Activated CD4-positive, alpha-beta T cell treated with anti-CD3 and anti-CD28 coated beads for 4 hours (primary cell): ENCODE measurements at places on chromosomes 3 and 15.

DNA sequence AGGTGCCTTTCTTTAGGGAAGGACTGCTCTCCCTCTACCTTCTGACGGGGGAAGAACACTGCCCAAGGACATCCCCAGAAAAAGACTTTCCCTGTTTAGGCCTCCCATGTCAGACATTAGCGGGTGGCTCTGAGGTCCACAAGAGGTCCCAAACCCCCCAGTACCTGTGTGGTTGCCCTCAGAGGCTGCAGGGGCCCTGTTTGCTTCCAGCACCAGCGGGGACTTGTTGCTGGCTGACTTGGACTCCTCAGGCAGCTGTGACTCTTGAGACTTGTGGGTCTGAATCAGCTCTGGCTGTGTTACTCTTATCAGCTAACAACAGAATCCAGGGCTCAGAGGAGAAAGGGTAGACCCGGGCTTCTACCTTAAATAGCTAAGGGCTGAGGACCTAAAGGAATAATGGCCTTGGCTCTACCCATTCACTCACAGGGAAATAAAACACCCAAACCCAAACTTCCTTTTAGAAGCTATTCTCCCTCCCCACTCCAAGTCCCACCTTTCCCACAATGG lies 39.2 kb downstream of the SEMA3G start:
- no peak for DNase-seq

- DNase-seq = no peak
Measured at GRCh38 chr3:131140891-131141290, 114.2 kb downstream of the NEK11 start.

DNA sequence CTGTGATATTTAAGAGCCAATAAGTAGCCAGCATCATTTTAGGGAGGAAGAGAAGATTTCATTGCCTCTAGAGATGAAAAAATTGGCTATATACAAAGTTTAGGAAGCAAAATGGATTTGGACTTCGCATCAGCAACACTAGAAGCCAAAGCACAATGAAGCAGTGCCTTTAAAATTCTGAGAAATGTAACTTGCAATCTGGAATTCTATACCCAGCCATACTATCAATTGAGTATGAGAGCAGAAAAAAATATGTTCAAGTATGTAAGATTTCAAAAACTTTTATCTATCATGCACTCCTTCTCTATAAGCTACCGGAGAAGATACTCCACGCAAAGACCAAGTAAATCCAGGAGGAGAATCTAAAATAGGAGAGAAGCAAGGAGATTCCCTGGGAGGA lies 47.4 kb upstream of the ATP13A3 start:
- no peak for DNase-seq

DNA sequence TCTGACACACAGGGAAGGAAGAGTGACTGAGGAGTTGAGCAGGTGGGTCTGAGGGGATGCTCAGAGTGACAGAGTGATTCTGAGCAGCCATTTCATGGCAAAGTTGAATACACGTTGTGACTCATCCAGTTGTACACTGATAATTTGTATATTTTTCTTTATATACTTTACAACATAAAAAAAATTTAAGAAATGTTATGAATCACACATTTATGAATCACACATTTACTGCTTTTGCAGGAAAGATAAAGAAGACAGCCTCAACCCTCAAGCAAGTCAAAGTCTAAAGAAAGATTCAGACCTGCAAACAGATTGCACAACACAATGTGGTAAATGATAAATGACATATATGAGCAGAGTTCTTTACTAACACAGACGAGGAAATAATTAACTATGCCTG lies 21.0 kb upstream of the CHMP2B start:
- DNase-seq = no peak

DNA sequence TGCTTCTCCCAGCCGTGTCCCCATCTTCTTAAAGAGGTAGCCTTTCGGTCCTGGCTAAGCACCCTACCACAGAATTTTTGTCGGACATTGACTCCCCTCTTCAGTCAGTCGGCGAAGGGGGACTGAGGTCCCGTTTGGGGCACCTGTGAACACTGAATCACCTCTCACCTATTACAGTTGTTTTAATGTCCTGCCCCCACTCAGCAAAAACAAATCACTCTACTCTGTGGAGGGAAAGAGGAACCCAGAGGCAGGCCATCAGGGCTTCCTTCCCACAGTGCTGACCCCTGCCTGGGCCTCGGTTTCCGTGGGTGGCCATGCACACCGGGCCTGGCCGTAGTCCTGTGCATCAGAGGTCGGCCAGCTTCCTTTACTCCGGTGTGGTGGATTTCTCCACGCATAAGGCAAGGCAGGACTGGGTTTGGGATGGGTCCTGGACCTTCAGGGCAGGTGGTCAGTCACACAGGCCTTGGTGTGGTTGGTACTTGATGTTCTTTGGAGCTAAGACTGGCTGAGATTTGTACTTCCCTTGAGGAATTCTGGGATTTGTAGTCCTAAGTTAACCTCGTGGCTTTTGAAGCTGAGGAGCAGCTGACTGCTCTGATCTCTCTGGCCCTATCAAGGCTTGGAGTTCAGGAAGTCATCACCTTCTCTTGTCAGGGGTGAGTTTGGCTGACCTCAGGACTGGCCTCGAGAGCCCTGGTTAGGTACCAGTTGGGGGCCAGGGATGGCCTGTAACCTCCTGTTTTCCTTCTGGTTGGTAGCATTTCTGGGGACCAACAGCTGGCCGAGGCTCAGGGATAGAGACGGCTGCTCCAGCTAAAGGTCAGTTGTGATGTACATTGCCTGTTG lies 627 bp upstream of the FAM131A start:
- no peak for DNase-seq

- no peak for DNase-seq
Measured at GRCh38 chr15:94480289-94480834, 249.0 kb downstream of the MCTP2 start.
